ENCODE measurements at places on chromosomes 11 and 22. TPM values are rescaled to one million over a fixed set of nuclear protein-coding genes. Genes with fewer than 3 reads are reported as not detected.
A peak's percentile ranks its signal among the peaks of the same experiment; 100 is the strongest.

DNA sequence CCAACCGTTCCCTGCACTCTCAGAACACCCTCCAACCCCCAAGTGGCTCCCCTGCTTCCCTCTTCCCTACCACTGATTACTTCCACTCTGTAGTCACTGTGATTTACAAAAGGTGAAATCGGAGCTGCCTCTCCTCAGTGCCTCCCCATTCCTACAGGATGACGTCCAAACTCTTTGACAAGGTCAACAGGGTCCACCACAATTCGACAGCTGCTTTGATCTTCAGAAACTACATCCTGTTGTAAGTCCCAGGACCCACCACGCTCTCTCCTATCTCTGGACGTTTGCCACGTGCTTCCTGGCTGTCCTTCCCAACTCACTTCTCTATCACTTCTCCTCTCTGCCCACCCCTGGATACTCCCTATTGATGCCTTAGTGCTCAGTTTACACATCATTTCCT, 85.0 kb upstream of the EIF3D start:
- no peak for DNase-seq

ZFTA gene
- total RNA-seq: 8.8 TPM

GRCh38 chr11:1390569-1391164, 933 bp downstream of the BRSK2 start:
- DNase-seq: no peak

GRCh38 chr11:117122556-117122955, 21.5 kb upstream of the PAFAH1B2 start:
- DNase-seq: no peak

- DNase-seq: no peak
These were observed 80.2 kb upstream of the NTM start for GRCh38 chr11:131290185-131290584.

DNA sequence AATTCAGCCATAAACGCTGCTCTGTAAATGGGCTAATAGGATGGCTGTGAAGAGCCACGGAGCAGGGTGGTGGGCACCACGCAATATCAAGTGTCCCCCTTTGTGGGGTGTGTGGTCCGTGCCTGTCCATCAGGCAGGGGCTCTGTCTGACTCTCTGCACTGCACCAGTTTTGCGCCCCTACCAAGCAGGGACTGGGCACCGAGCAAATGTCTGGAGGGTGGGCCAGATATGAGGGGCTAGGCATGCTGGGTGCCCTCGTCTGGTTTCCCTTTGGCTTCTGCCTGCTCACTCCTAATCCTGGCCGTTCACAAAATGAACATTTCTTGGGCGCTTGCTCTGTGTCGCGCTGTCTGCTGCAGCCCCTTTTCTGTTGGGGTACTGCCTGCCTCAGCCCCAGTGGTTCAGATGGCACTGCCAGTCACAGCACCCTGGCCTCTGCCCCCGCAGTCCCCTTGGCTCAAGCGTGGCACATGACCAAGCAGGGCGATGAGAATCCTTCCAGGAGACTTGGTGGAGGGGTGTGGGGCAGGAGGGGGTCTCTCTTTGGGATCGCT, 37.1 kb upstream of the CELSR1 start:
- DNase-seq: no peak

- no peak for DNase-seq
These were observed 967 bp upstream of the GALNT18 start for GRCh38 chr11:11622772-11623171.

DNA sequence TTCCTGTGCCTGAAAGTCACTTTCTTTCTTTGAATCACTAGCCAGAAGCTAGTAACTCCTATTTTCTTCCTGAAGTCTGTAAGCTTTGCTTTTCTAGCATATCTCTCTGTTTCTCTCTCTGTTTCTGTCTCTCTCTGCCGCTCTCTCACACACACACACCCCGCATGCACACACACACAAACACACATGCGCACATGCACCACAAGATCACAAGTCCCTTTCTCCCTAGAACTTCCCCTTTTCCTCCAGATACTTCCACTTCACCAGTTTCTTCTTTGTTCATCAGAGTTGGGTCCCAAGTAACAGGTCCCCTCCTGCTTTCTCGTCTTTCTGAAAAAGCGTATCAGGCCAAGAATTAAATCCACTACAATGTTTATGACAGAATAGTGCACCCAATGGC, 148.5 kb upstream of the HSD17B12 start:
- no peak for DNase-seq

GRCh38 chr11:34209809-34210208, 104.4 kb downstream of the NAT10 start:
- DNase-seq: no peak

DNA sequence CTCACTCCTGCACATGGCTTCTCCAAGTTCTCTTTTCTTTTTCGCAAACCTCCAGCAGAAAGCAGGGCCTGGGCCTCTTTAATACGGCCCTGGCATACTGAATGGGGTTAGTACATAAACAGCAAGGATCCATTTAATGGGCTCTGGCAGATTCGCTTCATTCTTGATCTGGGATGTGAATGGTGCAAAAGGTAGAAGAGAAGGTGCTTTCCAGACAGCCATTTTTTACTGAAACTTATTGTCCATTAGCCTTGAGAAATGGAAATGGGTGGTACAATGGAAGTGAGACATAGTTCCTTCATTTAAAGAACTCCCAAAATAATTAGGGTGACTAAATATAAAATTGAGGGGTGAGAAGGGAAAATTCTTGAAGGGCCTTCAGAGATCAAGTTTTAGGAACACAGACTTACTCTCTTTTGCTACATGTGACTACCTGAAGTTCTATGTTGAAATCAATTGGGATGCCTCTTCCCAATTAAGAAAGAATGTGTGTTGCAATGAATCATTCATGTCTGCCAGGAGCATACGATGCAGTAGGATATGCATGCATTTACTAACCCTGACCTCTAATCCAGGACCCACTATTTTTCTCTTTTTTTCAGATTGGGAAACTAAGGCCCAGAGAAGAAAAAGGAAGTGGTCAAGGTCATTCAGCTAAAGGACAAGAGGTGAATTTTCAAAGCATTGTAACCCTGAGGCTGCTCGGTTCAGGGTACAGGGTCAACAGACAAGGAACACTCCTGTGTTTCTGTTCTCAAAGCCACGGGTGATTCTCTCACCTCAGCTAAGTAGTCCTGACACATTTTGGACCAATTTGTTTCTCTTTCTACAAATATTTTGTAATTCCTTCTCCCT, 144.1 kb downstream of the BBOX1 start:
- DNase-seq: no peak

GRCh38 chr22:20298803-20299745, 20.8 kb downstream of the DGCR6L start:
- peak; percentile 80 for DNase-seq

POTEH gene
- not detected for total RNA-seq
